WTC11 (cell line): ENCODE measurements at places on chromosomes 12 and 14.

DNA sequence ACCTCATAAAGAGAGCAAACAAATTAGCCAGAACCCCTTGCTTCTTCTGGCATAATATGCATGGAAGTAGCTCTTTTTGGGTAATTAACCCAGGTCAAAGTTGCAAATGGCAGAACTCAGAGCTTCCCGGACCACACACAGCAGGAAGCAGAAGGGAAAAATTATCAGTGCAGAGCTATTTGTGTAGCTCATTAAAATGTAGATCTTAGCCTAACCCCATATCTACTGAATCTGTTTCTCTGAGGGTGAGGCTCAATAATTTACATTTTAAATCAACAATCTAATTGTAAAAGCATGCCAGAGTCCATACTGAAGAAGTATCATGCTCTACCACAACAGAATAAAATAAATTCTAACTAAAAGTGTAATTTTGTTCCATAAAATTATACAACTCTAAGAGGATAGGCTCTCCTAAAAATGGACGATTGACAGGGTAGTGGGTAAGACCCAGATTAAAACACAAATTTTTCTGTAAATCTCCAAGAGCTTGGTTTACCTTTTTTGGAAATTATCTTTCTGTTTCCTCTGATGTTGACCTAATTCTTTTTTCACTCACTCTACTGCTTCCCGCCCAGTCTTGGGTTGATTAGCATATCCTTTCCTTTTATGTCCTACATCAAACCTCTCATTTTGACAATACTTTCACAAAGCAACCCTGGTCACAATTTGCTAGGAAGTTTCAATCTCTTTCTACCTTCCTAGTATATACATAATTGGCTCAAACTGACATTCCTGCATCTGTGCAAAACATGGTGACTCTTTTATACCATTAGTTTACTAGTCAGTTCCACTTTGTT lies 213.3 kb upstream of the SLC16A7 start:
- no peak for DNase-seq
- peaks cover 5% of the 10 kb centered on the region; the same call in 1 of the 2 replicates for H3K36me3 ChIP-seq
- H3K4me1 ChIP-seq, result peaks cover 43% of the 10 kb centered on the region
- peak overlapping the region; percentile 32; the same call in 1 of the 2 replicates for H3K4me3 ChIP-seq

- H3K27me3 ChIP-seq, result peaks cover 54% of the 10 kb centered on the region
- peak overlapping the region; percentile 56 for H3K4me3 ChIP-seq
- H3K4me1 ChIP-seq, result peaks cover 22% of the 10 kb centered on the region
- H3K36me3 ChIP-seq, result no peaks in the 10 kb centered on the region
Measured at GRCh38 chr14:103103461-103104388, 9.2 kb downstream of the EXOC3L4 start.

- H3K4me1 ChIP-seq, result peaks cover 12% of the 10 kb centered on the region
- no peak for DNase-seq
- no peak overlapping the region for H3K4me3 ChIP-seq
- H3K27ac ChIP-seq, result no peak overlapping the region
- no peaks in the 10 kb centered on the region for H3K36me3 ChIP-seq
- 0 out of 2 replicates have a peak, but pooled peaks cover 2% of the 10 kb centered on the region for H3K27me3 ChIP-seq
Measured at GRCh38 chr12:1920971-1921370, 2.5 kb upstream of the CACNA2D4 start.

- no peak overlapping the region for H3K27ac ChIP-seq
- H3K36me3 ChIP-seq, result no peaks in the 10 kb centered on the region; the same call in 1 of the 2 replicates
- no peak overlapping the region for H3K4me3 ChIP-seq
- peaks cover 39% of the 10 kb centered on the region for H3K4me1 ChIP-seq
Measured at GRCh38 chr12:11731042-11731357, 81.5 kb downstream of the ETV6 start.

GRCh38 chr12:6084261-6084968 lies 40.1 kb downstream of the VWF start:
- H3K36me3 ChIP-seq, result no peaks in the 10 kb centered on the region
- peak overlapping the region; percentile 22; the same call in 1 of the 2 replicates for H3K4me3 ChIP-seq
- H3K27ac ChIP-seq, result peak overlapping the region; percentile 51
- DNase-seq, result no peak
- peaks cover 6% of the 10 kb centered on the region for H3K27me3 ChIP-seq
- peaks cover 42% of the 10 kb centered on the region for H3K4me1 ChIP-seq
